Body of pancreas (tissue), 4 donors: ENCODE measurements at places on chromosomes 13 and 19.

DNA sequence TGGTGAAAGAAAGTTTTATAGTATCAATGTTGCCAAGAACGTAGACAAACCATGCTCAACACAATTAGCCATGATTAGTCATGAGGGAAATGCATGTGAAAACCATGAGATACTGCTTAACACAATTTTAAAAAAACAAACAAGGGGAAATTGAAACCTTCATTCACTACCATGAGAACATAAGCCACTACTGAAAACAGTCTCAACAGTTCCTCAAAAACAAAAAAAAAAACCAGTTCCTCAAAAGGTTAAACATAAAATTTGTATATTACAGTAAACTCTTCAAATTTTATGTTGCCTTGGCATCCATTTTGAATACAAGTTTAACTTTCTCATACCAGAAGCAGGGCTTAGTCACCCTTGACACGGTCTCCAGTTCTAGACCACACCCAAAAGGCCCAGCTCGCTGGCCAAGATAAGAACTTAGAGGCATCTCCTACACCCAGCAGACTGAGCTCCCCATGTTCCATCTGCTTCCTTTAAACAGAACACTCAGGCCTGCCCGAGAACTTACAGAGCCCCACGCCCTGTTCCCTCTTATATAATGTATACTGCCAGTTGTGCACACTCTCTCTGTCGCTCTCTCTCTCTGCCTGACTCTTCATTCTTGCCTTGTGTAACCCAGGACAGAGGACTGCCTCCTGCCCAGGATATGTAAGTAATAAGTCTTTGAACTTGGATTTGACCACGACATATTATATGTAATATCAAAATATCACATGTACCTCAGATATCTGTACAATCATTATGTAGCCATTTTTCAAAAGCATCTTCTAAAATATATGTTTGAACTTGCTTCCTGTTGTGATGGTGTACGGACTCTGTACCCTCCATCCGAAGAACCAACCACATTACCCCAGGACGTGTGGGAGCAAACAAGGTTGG lies 67.4 kb downstream of the STK24 start:
- DNase-seq: no peak

DNA sequence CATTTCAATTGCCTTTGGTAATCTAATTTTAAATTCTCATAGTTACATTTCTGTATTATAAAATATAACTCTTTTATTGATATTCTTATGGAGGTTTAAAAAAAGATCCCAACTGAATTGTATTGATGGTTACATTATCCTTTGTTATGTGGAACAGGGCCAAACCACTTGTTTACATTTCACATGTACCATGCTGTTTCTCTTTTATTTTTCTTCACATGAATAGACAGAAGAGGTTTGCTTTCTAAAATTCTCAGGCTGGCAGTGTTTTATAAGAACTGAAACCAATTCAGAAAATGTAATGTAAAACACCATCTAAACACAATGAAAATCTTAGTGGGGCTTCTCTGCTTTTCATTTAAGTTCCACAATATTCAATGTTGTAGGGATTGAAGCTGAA lies 122.5 kb downstream of the GPC5 start:
- no peak for DNase-seq

- DNase-seq: no peak
Measured at GRCh38 chr13:29490561-29490885, 105.0 kb downstream of the SLC7A1 start.

DNA sequence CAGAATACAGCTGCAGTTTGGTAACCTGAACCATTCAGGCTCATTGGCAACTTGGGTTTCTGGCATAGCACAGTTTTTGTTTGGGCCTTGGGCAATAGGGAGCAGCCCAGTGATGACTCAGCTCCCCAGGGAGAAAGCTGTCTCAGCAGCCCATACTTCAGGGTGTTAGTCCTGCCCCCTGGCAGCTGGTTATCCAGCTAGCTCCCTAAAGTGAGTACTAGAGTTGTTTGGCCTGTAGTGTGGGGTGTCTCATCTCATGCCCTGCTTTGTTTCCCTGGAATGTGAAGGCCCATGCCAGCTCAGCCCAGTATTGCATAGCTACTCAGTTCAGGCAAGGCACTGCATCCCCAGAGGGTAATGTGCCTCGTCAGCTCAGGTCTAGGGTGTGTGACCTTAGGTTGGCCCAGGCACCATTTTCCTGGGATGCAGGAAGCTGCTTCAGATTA lies 18.2 kb upstream of the ZNF543 start:
- no peak for DNase-seq

DNA sequence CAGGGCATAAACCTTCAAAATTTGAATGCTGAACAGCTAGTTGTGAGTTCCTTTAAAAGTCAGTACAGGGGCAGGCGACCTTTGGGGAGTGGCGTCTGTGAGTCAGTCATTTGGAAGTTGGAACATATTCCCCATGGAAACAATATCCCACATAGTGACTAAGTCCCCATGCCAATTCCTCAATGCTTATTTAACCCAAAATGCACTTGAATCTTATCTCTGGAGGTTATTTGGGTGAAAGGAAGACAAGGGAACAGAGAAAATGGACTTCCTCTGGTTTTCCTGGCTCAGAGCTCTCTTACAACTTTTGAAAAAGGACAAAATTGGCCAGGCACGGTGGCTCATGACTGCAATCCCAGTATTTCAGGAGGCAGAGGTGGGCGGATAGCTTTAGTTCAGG lies 479.2 kb upstream of the NBEA start:
- no peak for DNase-seq

DNA sequence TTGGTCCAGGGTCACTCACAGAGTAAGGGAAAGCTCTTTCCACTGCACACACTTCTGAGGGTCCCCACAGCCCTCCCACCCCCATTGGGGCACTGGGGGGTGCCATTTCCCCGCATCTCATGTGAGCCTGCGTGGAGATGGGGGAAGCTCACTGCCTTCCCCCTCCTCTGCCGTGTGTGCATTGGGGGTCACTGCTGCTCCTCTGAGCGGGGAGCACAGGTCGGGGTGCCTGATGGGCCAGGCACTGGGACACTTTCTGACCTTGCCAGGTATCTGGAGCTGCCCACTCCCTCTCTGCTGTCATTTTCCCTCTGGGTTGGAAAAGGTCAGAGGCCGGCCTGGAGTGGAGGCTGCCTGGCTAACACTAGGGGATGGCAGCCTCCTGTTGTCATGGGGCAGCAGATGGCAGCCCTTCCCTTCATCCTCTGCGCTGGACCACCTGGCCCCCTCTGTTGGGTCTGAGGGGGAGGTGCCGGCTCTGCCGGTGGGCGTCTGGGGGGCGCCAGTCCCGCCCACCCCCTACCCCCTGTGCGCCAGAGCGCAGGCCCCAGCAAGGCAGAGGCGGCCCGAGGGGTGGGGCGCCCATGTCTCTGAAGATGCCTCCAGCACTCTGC lies 9.1 kb downstream of the SSBP4 start:
- no peak for DNase-seq

DNA sequence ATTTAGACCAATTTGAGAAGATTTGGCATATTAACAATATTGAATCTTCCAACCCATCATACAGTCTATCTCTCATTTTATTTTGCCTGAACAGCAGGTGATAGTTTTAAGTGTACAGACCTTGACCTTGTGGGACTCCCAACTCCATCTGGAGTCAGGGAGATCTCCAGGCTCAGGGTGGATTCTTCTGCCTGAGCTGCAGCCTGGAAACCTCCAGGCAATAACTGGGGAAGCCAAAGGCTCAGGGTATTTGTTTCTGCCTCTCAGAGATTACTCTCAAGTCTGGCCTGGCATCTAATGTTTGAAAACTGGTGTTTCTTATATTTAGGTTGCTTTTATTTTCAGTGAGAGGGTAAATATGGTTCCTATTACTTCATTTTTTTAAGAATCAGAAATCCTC lies 102.1 kb upstream of the C1QTNF9B start:
- no peak for DNase-seq

GRCh38 chr19:35715981-35716800 lies 1.6 kb upstream of the KMT2B start:
- peak; percentile 78 for DNase-seq

GRCh38 chr19:13018035-13018914 lies 23.0 kb downstream of the NFIX start:
- peak; percentile 46 for DNase-seq

DNA sequence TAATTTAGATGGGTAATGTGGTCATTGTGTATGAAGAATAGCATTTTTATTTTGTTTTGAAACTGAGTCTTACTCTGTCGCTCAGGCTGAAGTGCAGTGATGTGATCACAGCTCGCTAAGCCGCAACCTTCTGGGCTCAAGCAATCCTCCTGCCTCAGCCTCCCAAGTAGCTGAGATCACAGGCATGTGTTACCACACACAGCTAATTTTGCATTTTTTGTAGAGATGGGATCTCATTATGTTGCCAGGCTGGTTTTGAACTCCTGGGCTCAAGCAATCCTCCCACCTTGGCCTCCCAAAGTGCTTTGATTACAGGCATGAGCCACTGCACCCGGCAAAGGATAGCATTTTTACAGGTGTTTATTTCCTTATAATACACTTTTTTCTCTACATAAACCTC lies 36.6 kb downstream of the SERTM1 start:
- DNase-seq: no peak

GRCh38 chr19:38290631-38291147 lies 13.4 kb upstream of the C19orf33 start:
- DNase-seq: peak; percentile 85

DNA sequence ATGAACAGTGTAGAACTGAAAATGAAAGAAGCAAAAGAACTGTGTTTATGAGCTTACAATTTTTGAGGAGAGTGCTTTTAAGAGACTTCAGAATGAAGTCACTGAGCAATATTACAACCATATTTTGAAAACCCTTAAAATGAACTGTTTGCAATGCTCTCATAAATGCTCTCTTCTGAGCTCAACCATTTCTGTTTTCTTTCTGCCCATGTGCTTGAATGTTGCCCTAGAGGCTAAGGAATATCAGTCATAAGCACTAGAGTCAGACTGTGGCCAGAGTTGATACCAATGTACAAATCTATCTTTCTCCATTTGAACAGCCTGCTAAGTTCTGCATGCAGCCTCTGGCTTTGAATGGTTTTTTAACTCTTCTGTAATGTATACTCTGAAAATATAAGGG lies 1092.8 kb downstream of the PCDH9 start:
- DNase-seq: no peak

GRCh38 chr13:66087269-66087710 lies 1142.8 kb downstream of the PCDH9 start:
- no peak for DNase-seq

DNA sequence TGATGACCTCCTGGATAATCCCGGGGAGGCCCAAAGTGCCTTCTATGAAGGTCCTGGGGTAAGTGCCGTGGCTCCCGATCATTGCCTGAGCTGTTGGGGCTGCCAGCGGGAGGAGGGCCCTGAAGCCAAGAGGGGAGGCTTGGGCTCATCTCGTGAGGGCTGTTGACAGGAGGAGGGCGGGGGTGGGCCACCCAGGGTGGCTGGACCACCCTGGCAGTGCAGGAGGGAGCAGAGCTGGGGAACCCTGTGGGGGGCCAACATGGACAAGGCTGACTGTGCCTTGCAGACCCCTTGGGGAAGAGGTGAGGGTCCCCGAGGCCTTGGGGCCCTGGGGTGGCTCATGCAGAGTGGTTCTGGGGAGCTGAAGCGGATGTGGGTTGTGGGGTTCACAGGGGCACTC lies 37.4 kb upstream of the EHD2 start:
- no peak for DNase-seq

GRCh38 chr19:35559281-35559659 lies 4.2 kb downstream of the ATP4A start:
- DNase-seq: no peak

DNA sequence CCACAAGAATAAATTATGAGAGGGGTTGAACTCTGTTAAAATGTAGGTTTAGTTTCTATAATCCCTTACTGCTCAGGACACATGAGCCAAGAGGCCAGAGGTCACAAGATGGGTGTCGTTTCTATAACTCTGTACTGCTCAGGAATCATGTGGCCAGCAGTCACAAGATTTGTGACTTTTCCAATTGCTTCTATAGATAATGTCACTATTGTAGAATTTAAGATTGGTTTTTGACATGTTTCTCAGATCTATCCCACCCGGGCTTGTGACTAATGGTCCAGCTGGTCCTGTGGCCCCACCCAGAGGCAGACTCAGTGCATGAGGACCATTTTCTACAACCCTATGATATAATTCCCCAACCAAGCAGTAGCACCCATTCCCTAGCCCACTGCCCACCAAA lies 662.0 kb upstream of the KLF12 start:
- no peak for DNase-seq

- DNase-seq: no peak
Measured at GRCh38 chr13:87444135-87444534, 227.0 kb upstream of the SLITRK5 start.

GRCh38 chr13:61128850-61129645 lies 286.6 kb downstream of the PCDH20 start:
- DNase-seq: no peak

DNA sequence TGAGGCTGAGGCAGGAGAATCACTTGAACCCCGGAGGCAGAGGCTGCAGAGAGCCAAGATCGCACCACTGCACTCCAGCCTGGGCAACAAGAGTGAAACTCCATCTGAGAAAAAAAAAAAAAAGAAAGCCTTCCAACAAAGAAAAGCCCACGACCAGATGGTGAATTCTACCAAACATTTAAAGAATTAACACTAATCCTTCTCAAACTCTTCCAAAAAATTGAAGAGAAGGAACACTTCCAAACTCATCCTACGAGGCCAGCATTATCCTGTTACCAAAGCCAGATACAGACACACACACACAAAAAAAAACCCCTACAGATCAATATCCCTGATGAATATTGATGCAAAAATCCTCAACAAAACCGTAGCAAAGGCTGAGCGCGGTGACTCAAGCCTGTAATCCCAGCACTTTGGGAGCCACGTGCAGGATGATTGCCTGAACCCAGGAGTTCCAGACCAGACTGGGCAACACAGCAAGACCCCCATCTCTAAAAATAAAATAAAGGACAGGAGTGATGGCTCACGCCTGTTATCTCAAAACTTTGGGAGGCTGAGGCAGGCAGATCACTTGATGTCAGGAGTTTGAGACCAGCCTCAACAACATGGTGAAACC lies 6.2 kb upstream of the EVI5L start:
- no peak for DNase-seq

- DNase-seq: no peak
Measured at GRCh38 chr19:42301646-42302203, at the start of gene PRR19. Gene PRR19 (plus strand): TSS chr19:42302132. CDS start chr19:42309585, 7,453 bp downstream.

GRCh38 chr13:80361883-80362327 lies 21.0 kb upstream of the SPRY2 start:
- DNase-seq: no peak

- DNase-seq: no peak
Measured at GRCh38 chr13:98853771-98854221, 101.3 kb upstream of the SLC15A1 start.

DNA sequence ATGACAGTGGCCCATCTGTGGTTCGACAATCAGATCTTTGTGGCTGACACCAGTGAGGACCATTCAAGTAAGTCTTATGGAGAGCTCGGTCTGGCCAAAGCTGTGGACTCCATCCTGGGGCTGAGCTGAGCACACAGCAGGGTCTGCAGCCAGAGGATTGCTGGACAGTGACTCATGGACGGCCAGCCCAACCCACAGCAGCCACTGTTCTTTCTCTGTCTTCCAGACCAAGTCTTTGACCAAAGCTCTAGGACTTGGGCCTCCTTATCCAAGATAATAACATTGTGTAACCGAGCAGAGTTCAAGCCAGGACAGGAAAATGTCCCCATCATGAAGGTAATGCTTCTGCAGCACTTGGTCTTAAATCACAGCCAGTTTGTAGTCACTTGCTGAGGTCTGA lies 12.4 kb downstream of the ATP12A start:
- DNase-seq: no peak

- no peak for DNase-seq
Measured at GRCh38 chr13:89784161-89784809, 1563.2 kb upstream of the MIR17HG start.
